ENCODE measurements at places on chromosomes 11 and 22.

- peak; percentile 9 for DNase-seq
Observed at GRCh38 chr11:2687223-2687530, 12.6 kb downstream of the KCNQ1OT1 start.

DNA sequence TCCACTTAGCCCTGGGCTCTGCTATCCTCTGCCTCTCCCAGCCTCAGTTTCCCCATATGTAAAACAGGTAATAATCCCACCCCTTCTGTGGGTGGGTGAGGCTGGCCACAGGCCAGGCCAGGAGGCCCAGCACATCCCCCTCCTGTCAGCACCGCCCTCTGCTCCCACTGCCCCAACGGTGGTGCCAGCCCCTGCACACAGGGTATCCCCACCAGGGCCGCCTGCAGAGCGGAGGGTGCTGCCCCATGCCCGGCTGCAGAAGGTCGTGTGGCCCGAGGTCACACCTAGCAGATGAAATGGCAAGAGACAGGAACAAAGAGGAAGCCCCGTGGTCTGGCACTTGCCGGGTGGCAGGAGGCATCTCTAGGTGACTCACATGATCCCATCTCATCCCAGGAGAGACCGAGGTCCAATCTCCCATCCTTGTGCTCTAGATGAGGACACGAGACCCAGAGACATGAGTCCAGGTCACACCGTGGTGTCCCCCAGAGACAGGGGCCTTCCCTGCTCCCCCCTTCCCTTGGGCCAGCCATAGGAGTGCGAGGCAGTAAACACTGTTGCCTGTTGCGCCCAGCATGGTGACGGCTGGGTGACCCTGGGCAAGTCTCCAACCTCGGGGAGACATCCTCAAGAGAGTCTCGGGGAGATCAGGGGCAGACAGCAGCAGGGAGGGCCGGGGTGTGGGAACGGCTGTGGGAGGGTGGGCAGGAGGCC, 27.2 kb upstream of the PPARA start:
- no peak for DNase-seq

GRCh38 chr11:76682106-76682505, 11.6 kb upstream of the LRRC32 start:
- DNase-seq: no peak

GRCh38 chr11:133957900-133958299, 1.1 kb upstream of the IGSF9B start:
- DNase-seq: no peak

- no peak for DNase-seq
Observed at GRCh38 chr22:19853879-19854777, 546 bp downstream of the GNB1L start.

DNA sequence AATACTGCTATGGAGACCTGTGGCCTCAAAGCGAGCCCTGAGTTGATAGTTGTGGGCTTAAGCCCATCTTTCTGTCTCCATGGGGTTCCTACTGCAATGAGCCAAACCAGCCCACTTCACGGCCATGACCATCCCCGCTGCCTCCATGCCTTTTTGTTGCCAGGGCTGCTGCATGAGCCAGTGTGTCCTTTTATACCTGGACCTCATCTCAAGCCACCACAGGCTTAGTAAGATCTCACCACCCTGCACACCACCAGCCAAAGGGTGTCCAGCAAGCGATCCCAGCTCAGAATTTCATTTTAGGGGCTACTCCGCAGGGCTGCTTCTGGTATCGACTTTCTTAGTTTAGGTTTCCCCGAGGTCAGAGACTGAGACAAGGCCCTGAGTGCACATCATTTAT, 8.3 kb downstream of the TP53AIP1 start:
- DNase-seq: no peak

DNA sequence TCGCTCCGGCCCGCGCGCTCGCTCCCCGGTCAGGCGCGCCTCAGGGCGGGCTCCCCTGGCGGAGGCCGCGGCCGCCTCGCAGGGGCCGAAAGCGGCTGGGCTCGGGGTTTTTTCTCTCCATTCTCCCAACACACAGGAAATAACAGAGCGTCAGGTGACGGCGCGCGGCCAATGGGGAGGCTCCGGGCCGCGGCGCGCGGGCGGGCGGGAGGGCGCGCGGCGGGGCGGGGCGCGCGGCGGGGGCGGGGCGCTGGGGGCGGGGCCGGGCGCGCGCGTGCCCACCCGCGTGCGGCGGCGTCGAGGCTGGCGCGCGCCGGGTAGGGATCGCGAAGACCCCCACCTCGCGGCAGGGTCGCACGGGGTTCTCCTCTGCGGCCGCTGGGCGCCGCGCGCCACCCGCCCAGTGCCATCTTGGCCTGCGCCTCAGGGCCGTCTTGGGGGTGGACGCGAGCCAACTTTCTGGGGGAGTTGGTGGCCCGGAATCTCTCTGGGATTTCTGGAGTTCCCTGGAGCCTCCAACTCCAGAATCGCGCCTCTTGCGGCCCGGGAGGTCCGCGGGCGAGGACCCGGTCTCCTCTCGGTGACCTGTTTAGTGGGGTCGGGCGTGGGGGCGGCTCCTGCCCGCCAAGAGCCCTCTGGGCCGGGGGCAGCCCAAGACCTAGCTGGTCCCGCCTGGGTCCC, at the start of gene TCF20:
Gene TCF20 (minus strand): TSS at position 144 of the 681 bp plus-strand sequence. CDS start 55,348 bp downstream, outside the sequence.
- DNase-seq: no peak

GRCh38 chr11:25766332-25767015, 565.5 kb upstream of the ANO3 start:
- DNase-seq: no peak

DNA sequence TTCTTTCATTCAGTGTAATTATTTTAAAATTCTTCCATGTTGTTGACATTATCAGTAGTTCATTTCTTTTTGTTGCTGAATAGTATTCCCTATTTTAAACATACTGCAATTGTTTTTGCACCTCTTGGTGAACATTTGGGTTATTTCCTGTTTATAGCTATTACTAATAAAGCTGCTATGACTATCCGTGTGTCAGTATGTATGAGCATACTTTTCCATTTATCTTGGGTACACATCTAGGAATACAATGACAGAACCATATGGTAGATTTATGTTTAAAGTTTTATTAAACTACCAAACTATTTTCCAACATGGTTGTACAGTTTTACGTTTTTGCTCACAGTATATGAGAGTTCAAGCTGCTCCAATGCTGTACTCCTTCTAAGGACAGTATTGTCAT, 22.0 kb upstream of the FIBIN start:
- DNase-seq: no peak

DNA sequence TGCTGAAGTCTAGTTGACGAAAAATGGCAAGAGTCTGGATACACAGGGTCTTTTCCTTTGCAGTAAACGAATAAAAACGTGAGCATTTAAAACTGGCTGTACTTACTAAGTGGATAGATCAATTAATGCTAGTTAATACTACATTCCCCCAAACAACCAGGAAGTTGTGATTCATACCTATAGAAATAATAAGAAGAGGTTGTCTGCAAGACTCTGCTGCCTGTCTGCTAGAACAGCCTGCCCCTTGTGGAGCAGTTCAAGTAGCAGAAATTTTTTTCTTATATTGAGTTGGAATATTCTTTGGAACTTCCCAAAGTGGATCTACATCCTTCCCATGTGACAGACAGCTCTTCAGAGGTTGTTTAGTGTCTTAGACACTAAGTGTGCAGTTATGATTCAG, 86.8 kb downstream of the TEAD1 start:
- no peak for DNase-seq

DNA sequence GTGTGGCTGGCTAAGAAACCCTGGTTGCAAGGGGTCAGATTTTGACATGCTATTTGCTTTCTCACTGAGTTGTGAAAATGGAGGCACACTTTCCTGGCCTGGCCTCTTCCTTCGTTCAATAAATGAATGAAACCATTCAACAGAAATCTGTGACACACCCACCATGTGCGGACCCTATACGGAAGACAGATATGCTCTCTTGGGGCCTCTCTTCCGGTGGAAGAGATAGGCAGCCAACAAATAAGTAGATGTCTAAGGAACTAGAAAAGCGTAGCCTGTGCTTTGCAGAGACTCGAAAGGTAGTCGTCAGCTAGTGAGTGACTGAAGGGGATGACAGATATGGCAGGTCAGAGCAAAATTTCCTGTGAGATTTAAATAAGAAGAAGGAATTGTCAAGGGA, 5.3 kb downstream of the KCNQ1OT1 start:
- no peak for DNase-seq

- DNase-seq: peak; percentile 15
Observed at GRCh38 chr22:50701428-50702154, 29.0 kb downstream of the SHANK3 start.

DNA sequence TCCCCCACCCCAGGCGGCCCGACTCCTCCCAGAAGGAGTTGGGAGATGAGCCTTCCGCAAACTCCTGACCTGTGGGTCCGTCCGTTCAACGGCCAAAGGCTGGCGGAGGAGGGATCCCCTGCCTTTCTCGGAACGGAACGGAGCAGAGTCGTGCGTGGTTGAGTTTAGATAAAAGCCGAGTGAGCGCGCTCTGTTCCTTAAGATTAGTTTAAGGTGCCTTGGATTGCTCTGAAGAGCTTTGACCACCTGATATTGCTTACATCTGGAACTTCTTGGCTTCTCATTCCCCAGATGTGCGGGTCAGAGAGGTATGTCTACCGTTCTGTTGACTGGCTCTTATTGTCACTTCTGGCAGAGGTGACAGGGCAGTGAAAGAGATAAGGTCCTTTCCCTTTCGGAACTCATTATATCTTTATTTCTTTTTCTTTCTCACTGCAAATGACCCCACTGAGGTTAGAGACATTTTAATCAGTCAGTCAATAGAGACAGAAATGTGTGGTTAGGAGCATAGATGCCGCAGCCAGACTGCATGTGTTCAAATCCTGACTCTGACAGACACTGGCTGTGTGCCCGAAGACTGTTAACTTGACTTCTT, at the start of gene TRIM6:
Gene TRIM6 (plus strand): TSS at position 31 of the 595 bp plus-strand sequence. CDS start 261 bp downstream, at position 292.
- peak; percentile 70 for DNase-seq

DNA sequence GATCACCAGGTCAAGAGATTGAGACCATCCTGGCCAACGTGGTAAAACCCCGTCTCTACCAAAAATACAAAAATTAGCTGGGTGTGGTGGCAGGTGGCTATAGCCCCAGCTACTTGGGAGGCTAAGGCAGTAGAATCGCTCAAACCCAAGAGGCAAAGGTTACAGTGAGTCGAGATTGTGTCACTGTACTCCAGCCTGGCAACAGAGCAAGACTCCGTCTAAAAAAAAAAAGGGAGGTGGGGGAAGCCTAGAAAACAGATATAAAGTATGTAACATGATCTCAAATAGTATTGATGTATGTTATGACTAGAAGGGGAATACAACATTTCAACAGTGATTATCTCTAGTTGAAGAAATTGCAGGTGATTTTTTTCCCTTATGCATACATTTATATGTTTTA, 61.4 kb downstream of the SLC1A2 start:
- DNase-seq: no peak

- DNase-seq: no peak
Observed at GRCh38 chr11:87466223-87466622, 428.5 kb downstream of the TMEM135 start.

- no peak for DNase-seq
Observed at GRCh38 chr22:47230741-47231140, 468.3 kb downstream of the TBC1D22A start.

Data from RWPE2 (cell line).